LNCaP clone FGC (cell line): ENCODE measurements at places on chromosomes 6 and 20.

DNA sequence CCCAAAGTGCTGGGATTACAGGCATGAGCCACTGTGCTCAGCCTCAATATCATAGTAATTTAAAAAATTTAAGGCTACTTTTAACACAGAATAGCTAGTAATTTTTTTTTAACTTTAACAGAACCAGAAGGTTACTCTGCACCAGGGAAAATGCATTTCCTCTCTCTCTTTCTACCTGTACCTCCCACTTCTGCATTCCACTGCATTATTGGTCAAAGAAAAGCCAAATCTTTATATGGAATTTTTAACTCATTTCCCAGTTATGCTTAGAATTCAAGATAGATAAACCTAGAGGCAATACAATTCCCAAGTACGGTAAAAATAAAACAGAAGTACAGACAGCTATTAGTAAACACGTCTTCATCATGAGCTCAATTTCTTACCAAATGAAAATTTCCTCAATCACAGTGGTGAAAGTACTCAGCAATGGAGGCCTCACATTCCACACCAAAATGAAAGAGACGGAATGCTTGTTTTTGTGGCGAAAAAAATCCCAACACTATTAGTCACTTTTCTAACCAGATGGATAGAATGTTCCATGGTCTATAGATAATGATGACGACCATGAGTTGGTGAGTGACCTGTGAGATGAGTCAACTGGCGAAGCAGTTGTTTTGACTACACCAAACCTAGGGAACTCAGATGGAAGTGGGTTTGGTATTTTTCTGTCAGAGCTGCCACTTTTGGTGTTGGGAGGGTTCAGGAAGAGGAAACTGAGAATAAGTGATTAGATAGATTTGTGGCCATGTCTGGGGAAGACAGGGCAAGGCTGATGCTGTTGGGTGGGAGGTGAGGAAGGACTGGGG, 104.7 kb upstream of the SGK1 start:
- DNase-seq, result no peak

DNA sequence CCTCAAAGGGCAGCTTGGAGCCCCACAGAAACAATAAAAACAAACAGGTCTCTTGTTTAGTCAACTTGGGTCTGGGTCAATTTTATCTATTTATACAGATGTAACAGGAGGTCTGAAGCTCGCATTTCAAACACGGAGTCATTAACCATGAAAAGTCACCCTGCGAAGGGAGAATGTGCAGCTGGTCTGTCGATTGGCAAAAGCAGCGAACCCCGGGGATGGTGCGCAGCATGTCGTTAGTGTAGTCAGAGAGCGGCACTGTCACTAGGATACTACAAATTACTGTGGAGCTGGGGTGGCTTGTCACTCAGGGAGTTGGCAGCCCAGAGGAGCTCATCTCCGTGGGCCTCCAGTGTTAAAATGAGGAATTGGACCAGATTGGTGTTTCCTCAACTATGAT, 190.4 kb upstream of the ARG1 start:
- no peak for DNase-seq

DNA sequence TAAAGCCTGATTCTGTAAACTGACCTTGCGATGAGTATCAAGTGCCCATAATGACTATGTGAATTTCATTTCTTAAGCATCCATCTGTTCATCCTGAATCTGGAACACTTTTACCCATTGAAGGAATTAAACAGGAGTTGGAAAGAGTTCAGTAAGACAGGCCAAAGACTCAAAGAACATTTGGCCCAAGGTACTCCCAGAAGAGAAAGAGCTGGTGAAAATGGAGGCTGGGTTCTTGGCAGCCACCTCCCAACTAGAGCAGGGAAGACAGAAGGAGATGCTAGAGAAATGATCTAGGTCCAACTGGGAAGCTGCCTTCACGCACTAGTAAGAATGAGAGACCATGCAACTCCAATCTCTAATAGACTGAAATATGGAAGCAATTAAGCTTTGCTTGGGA, 290.8 kb upstream of the RNF24 start:
- DNase-seq, result no peak

DNA sequence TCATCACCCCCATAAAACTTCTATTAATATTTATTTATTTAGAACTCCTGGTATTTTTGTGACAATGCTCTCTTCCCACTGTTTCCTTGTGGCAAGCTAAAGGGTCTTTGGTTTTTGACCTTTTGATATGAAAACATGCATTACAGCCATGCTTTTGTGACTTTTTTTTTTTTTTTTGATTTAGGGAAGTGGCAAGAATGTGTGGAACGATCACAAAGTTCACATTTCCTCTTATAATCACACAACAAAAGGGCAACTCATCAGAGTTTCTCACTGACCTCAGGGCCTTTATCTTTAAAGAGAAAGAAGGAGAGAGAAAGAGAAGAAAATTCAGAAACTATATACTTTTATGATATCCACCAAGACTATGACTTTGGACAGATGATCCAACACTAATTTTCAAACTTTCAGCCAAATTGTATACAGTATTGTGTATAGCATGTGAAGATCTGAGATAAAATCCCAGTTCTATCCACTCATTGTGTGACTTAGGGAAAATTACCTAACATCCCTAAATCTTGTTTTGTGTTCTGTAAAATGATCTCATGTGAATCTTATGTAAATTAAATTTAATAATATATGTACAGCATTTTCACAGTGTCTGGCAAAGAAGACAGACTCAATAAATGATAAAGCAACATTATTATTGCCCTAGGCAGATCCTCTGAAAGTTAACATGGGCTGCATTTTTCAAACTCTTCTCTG, 106.8 kb upstream of the MARCKS start:
- DNase-seq, result no peak

DNA sequence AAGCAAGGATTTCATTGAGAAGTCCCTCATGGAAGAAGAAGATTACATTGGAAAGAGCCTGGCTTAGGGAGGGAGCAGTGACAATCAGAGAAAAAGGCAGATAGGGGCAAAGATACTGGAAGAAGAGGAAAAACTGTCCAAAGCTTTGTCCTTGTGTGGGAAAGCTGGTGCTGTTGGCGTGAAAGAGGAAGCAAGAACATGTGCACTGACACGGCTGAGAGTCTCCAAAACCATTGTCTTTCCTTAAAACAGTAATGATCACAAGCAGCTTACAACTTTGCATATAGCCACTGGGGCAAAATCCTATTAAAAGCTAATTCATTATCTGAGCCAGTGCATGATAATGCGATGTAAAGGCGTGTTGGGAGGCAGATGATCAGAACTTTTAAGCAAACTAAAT, 85.1 kb upstream of the ESR1 start:
- DNase-seq, result no peak

DNA sequence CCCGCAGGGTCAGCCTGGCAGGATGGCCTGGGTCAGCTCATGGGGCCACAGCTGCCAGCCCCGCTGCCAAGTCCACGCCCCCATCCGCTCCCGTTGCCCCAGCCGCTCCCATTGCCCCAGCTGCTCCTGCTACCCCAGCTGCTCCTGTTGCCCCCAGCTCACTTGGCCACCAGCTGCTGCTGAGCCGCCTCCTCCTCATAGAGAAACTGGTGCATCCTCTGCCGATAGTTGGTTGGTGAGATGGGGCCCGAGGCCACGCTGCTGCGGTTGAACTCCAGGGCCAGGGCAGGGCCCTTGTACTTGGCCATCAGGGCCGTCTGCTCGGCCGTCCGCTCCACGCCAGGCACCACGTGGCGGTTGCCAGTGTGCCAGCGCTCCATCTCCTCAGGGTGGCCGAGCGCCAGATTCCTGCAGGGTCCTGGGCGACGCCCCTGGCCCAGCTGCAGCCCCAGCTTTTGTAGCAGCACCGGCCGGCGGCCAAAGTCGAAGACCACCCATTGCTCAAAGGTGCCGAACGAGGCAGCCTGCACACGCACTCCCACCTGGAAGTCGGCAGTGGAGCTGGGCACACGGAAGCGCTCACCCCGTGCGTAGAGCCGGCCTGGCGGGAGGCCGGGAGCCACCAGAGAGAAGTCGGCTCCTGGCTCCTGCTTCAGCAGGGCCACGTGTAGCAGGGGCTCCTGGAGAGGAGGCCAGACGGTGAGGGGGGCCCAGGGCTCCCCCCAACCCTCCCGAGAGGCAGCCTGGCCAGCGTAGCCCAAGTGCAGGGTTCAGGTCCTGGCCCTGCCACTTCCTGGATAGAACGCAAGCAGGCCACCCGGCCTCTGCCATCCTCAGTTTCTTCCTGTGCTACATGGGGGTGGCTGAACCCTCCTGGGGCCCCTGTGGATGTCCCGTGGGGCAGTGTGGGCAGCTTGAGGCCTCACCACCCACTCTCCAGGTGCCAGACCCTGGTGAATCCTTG, 4.8 kb downstream of the HELZ2 start:
- DNase-seq, result no peak

GRCh38 chr20:10949930-10950783, 276.4 kb upstream of the JAG1 start:
- DNase-seq, result no peak

- DNase-seq, result no peak
Observed at GRCh38 chr20:20327746-20328145, 40.2 kb upstream of the INSM1 start.

- DNase-seq, result no peak
Observed at GRCh38 chr20:61765081-61765870, 300.4 kb downstream of the TAF4 start.
